ACHN (cell line): ENCODE measurements at places on chromosomes 6 and 20.

- DNase-seq: peak; percentile 94
These were observed 75.5 kb downstream of the HMGN3 start for GRCh38 chr6:79158856-79159516.

DNA sequence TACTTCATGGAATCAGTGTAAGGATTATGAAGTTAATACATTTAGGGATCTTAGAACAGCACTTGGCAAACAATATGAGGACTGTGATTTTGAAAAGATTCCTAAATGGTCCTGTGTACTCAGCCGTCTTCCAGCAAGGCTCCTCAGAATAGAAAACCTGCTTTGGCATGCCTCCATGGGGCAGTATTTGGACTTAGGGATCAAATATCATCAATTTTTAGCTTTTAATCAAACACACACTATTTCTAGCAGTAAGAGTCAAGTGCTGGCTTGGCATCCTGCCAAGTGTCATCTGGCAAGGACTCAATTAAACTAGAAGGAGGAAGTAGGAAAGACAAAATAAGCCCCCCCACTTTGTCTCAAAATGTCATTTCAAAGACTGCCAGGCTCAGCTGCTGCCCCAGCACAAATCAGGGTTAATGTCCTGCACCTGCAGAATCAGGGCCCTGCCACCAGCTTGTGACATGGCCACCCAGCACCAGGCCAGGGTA lies 40.8 kb downstream of the IYD start:
- no peak for DNase-seq

DNA sequence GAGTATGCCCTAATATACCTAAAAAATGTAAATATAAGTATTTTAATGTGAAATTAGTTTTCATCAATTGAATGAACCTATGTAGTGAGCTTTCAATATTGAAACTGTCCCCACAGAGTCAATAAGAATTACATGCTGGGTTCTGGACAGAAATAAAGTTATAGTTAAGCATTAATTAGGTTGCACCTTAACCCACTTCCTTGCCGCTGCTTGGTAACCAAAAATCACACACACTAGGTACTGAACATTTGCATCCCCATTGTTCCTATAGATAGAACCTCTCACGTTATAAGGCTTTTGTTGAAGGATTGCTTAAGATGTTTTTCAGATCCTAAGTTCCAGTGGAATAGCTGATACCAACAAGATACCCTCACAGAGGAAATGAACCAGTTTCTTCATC lies 237.1 kb upstream of the OPRM1 start:
- no peak for DNase-seq

GRCh38 chr6:26162399-26162798 lies 75.2 kb downstream of the HFE start:
- no peak for DNase-seq

GRCh38 chr6:134331256-134331655 lies 13.3 kb upstream of the SGK1 start:
- no peak for DNase-seq

- DNase-seq: no peak
These were observed 470.5 kb upstream of the NRSN1 start for GRCh38 chr6:23655525-23655924.

- no peak for DNase-seq
These were observed 284.6 kb upstream of the ID4 start for GRCh38 chr6:19552588-19552987.

- no peak for DNase-seq
These were observed 34.9 kb downstream of the DYNLT1 start for GRCh38 chr6:158609455-158610155.

- DNase-seq: no peak
These were observed 8.3 kb downstream of the OR2H1 start for GRCh38 chr6:29465279-29465678.

DNA sequence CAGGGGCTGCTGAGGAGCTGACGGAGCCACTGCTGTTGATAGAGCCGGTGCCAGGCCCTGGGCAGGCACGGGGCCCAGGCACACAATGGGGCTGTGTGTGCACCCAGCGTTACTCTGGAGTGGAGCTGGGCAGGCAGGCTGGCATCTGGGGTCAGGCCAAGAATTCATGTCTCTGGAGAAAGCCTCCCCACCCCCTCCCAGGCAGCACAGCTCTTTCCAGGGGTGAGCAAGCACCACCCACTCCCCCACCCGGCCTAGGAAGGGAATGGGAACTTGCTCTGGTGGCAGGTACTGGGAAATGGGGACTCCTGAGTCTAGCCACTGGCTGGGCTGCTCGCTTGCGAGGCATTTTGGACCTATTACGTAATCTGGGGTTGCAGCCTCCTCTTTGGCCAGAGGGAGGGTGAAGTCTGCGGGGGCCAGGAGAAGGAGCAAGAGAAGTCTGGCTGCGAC lies 22.7 kb downstream of the TFEB start:
- peak; percentile 74 for DNase-seq

- DNase-seq: no peak
These were observed 142.8 kb downstream of the GJA1 start for GRCh38 chr6:121578216-121578615.

DNA sequence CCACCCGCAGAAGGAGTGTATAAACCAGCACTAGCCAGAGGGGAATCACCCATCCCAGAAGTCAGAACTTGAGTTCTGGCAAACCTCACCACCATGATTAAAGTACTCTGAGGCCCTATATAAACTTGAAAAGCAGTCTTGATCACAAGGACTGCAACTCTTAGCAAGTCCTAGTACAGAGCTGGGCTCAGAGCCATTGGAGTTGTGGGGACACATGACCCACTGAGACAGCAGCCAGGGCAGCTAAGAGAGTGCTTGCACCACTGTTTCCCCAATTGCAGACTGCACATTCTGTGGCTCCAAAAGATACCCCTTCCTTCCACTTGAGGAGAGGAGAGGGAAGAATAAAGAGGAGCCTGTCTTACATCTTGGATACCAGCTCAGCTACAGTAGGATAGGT lies 4.7 kb upstream of the MCM9 start:
- no peak for DNase-seq

DNA sequence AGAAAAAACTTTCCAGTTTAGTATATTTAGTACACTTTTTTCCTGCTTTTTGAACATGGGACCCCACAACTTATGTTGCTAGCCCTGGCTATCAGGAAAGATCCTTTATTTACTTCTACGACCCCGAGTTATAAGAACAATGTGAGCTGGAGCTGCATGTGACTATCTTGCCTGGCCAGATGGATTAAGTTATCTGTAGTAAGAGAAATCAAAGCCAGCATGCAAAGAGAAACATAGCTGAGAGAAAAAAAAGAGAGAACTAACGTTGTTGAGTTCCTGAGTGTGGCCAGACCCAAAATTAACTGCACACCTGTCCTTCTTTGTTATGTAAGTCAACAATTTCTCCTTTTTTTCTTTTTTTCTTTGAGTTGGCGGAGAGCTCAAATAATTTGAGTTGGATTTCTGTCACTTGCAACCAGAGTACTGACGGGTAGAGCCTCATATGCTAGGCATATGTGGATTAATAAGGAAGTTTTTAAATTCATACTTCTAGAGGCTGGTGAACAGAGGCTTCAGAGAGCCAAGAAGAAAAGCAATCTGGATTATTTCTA lies 219.5 kb downstream of the HACE1 start:
- DNase-seq: no peak

DNA sequence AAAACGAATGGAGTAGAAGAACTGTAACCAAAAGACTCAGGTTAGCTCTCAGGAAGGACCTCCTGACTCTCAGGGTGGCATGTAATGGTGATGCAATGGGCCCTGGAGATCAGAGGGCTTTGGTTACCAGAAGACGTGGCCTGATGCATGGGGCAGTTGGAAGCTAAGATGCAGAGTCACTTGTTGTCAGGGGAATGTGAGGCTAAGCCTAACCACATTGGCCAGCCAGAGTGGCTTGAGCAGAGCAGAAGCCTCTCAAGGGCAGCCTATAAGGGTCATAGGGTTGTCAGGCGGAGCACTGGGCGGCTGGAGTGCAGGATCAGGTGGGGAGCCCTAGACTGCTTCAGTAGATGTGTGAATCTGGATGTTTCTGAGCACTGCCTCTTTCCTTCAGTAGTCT lies 5.9 kb downstream of the CNBD2 start:
- no peak for DNase-seq

- no peak for DNase-seq
These were observed 44.0 kb downstream of the ROS1 start for GRCh38 chr6:117381749-117382148.

- no peak for DNase-seq
These were observed 40.5 kb downstream of the RRBP1 start for GRCh38 chr20:17641520-17641964.

DNA sequence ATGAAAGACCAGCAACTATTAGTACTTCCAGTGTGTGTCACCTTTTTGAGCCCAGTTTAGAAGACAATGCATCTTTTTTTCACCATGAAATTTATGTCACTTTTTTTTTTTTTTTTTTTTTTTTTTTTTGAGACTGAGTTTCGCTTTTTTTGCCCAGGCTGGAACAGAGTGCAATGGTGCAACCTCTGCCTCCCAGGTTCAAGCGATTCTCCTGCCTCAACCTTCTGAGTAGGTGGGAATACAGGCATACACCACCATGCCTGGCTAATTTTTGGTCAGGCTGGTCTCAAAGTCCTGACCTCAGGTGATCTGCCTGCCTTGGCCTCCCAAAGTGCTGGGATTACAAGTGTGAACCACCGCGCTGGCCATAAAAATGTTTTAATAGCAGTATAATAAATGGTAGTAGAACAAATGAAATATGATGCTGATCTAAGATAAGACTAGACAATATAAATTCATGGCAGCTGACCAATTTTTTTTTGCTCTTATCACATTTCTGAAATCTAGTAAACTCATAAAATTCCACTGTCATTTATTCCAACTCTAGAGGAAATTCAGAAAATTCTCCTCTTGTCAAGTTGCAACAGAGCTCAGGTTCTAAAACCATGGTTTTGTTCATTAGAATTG lies 21.3 kb downstream of the NHSL1 start:
- no peak for DNase-seq

DNA sequence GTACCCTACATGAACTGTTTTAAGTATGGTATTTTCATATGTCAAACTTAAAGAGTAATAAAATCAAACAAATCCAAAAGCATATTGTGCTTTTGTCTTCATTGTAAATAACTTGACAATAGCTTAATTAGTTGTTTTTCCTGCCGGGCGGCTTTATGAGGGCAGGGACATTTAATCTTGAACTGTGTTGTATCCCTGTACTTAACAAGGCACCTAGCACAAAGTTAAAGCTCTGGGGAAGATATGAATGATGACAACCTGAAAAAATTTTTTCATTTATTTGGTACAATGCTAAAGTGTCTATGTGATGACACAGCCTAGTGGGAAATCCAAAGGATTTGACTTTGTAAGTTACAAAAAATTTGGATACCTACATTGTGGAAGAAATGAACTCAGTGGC lies 502 bp upstream of the HACE1 start:
- DNase-seq: no peak

DNA sequence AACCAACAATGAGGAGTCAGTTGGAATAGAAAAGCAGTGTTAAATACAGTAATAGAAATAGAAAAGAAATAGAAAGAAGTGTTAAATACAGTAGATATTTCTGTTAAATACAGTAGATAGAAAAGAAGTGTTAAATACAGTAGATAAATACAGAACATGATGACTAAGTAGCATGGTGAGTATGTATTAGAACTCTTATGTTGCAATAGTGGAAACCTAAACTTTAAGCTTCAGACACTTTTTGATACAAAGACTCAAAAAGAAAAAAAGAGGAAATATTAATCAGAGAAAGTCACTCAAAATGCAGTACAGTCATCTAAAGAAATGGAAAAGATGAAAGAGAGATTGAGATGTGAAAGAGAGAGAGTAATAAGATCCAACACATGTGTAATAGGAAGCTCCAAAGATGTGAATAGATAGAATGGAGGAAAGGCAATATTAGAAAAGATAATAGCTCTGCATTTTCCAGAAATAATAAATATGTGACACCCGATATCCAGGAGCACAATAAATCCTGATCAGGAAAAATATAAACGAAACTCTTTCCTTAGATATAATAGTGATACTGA lies 131.5 kb upstream of the KCNK16 start:
- no peak for DNase-seq

- DNase-seq: no peak
These were observed 19.4 kb upstream of the MYB start for GRCh38 chr6:135161411-135162395.

GRCh38 chr6:154485815-154486214 lies 24.7 kb downstream of the CNKSR3 start:
- no peak for DNase-seq

GRCh38 chr20:11447371-11448100 lies 470.2 kb upstream of the BTBD3 start:
- no peak for DNase-seq

DNA sequence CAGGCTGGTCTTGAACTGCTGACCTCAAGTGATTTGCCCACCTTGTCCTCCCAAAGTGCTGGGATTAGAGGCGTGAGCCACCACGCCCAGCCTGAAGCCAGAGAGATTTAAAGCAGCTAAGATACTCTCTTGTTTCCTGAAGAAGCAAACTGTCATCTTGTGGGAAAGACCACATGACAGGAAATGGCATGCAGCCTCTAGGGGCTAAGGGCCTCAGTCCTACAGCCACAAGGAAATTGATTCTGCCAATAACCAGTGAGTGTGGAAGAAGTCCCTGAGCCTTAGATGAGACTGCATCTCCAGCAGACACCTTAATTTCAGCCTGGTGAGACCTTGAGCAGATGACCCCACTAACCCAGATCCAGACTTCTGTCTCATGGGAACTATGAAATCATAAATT lies 40.9 kb downstream of the KIZ start:
- no peak for DNase-seq

DNA sequence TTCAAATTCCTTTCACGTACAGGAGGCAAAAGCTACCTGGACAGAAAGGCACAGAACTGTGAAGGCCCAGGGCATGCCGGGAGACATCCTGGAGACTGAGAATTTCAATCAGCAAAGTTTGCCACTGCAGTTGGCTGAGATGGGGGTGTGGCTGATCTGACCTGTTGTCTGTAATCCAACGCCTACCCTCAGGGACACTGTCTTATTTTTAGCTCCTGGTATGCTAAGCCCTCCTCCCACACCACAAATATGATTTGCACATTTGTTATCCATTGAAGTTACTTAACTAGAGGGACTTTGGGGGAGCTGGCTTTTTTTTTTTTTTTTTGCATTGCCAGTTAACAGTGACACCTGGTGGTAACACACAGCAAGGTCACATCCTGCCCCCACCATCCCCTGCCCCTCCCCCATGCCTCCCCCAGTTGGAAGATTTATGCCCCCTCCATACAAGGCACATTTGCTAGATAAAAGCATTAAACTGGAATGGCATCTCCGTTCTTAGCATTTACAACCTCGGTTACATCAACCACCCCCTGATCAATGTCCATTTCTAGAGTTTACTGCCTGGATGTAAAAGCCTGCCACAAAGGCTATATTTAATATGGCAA lies 40.4 kb downstream of the TTI1 start:
- peak; percentile 19 for DNase-seq

- DNase-seq: no peak
These were observed 271.6 kb downstream of the DHX35 start for GRCh38 chr20:39233755-39234154.

- DNase-seq: no peak
These were observed 26.7 kb upstream of the DEFB112 start for GRCh38 chr6:50076431-50076830.

- DNase-seq: no peak
These were observed 146.9 kb upstream of the SGK1 start for GRCh38 chr6:134464690-134465411.
